ENCODE measurements at places on chromosomes 7 and 10. TPM values are rescaled to one million over a fixed set of nuclear protein-coding genes. Genes with fewer than 3 reads are reported as not detected.

Gene SND1
- 56.3 TPM for total RNA-seq

Gene GPR85
- total RNA-seq: 257 TPM

- DNase-seq: no peak
Observed at GRCh38 chr10:91313796-91314485, 93.5 kb downstream of the PCGF5 start.

Gene PARP12
- 2.9 TPM for total RNA-seq

GRCh38 chr7:23358152-23358674 lies 59.1 kb downstream of the MALSU1 start:
- DNase-seq: no peak
